ENCODE measurements at places on chromosomes 3 and 15.

- no peak for DNase-seq
Measured at GRCh38 chr15:60479361-60480110, 594 bp upstream of the ICE2 start.

- DNase-seq, result no peak
Measured at GRCh38 chr3:173688216-173688842, 290.8 kb downstream of the NLGN1 start.

- DNase-seq, result no peak
Measured at GRCh38 chr3:45611209-45611608, 16.7 kb downstream of the LIMD1 start.

DNA sequence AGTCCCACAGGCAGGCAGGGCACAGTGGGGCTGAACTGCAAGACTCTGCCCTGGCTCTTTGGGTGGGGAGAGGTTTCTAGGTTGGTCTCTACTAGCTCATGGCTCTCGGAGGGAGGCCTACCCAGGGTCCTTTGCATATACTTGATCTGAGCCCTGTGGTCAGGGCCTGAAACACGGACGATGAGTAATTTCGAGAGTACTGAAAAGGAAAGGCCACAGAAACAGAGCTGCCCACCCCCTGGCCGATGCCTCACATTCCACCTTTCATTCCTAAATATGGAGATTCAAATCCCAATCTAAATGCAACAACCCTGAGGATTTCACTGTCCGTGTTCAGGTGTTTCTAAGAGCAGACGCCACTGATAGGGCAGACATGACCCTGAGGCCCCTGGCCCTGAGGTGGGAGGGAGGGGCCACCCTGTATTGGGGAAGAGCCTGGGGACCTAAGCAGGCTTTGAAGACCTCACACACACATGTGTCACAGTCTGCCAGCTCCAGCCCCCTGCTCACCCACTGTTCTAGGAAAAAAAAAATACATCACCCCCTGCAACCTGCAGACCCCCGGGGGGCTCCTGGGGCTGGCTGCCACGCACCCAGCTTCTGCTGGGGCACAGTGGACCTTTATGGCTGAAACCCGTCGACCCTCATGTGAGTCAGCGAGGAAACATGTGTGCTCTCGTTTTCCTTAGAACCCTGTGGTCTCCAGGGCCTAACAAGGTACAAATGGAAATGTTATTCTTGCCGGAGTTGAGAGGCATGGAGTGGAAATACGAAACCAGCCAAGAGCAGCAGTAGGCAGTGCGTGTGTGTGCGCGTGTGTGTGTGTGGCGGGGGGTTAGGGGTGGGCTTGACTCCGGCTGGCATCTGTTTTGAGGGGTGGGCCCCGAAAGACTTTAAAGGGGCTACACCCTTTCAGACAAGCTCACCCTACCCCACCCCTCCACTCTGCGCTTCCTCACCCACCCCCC lies 112.7 kb downstream of the CHSY1 start:
- DNase-seq, result no peak

DNA sequence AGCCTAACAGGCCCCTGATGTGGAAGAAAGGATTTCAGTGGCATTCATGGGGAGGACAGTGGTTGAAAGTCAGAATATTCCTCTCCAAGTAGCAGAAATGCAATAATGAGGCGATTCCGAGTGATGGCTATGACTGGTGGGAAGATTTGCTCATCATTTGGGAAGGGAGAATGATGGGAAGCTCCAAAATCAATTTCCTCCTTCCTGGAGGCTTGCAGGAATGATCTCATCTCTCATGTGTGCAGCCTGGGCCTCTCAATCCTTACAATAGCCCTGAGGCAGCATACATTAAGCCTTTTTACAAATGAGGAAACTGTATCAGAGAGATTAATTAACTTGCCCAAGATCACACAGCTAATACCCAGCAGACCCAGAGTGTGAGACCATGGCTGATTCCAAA lies 58.7 kb downstream of the BOC start:
- DNase-seq, result no peak

DNA sequence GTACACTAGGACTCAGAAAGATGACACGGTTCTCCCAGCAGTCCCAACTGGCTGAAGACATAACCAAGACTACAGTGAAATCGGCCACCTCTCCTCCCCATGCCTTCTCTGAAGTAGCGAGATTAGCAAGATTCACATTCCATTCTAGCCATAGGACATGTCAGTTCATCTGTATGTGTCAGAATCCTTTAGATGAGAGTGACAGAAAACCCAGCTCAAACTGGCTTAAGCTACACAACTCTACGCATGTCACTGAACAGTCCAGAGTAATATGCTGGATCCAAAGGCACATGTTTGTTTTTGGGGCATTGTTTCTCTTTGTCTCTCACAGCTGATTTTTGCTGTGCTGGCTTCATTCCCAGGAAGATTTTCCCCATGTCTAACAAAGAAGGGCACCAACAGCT lies 75.8 kb downstream of the RARB start:
- no peak for DNase-seq

- DNase-seq, result no peak
Measured at GRCh38 chr15:47719730-47720129, 2.4 kb downstream of the SEMA6D start.

DNA sequence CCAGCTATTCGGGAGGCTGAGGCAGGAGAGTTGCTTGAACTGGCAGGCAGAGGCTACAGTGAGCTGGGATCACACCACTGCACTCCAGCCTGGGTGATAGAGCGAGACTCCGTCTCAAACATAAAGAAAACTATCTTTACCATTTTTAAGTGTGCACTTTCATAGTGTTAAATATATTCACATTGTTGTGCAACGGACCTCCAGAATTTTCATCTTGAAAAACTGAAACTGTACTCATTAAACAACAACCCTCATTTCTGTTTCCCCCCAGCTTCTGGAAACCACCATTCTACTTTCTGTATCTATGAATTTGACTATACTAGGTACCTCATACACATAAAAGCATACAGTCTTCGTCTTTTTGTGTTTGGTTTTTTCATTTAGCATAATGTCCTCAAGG lies 375.1 kb downstream of the SHQ1 start:
- DNase-seq, result no peak
